ENCODE measurements at places on chromosomes 2 and 18. TPM values are rescaled to one million over a fixed set of nuclear protein-coding genes. Genes with fewer than 3 reads are reported as not detected.

DNA sequence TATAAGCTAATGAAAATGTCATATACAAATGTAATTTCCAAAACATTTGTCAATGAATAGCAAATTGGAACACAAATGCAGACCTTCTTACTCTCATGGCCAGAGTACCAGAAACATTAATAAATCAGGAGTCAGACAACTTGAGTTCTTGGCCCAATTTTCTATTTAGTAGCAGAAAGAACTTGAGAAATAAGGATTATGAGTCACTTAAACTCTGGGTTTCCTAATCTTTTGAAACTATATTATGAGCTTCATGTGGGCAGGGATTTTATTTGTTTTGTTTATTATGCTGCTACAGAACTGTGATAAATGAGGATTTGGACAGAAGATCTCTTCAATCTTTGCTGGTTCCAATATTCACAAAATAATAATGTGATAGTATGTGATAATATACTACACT lies 686.7 kb downstream of the NR4A2 start:
- no peak overlapping the region for H3K27ac ChIP-seq
- H3K4me3 ChIP-seq = no peak overlapping the region
- no peaks in the 10 kb centered on the region for H3K4me1 ChIP-seq
- DNase-seq = no peak
- no peaks in the 10 kb centered on the region for H3K36me3 ChIP-seq

GRCh38 chr2:7270011-7270431 lies 352.8 kb downstream of the RNF144A start:
- no peak overlapping the region for H3K27ac ChIP-seq
- no peak overlapping the region for H3K4me3 ChIP-seq
- H3K4me1 ChIP-seq = no peaks in the 10 kb centered on the region

- peaks cover 3% of the 10 kb centered on the region for H3K36me3 ChIP-seq
- peaks cover 12% of the 10 kb centered on the region for H3K27me3 ChIP-seq
Measured at GRCh38 chr2:28565033-28565432, 69.2 kb downstream of the PLB1 start.

ROCK2 gene
- total RNA-seq = 15.3 TPM

DNA sequence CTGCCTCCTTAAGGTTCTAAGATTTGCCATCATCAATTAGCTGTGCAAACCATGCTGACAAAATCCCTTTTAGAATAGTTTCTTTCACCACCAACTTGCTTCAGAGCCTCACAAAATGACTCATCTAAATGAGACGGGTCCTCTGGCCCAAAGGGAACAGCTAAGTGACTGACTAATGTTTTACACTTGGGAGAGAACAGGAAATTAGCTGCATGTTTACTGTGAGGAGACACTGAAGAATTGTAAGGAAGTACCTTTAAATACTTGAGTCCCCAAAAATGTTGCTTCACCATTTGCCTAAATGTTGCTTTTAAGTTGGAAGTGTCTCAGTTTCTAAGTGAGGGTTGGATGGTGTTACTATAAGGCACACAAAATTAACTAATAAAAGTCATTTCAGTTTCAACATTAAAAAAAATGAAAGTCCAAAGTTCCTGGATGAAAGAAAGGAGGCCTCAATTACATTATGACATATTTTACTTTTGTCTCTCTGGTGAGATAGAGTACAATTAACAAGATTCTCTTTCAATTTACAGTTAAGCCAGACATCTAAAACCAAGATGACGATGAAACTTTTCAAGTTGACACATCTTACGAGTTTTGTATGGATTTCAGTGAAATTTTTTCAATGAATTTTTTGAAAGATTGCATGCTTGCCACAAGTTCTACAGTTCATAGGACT lies 229.1 kb upstream of the FN1 start:
- H3K4me3 ChIP-seq = no peak overlapping the region
- H3K36me3 ChIP-seq = no peaks in the 10 kb centered on the region
- no peaks in the 10 kb centered on the region for H3K27me3 ChIP-seq

CRYGC gene
- not detected for total RNA-seq

DNA sequence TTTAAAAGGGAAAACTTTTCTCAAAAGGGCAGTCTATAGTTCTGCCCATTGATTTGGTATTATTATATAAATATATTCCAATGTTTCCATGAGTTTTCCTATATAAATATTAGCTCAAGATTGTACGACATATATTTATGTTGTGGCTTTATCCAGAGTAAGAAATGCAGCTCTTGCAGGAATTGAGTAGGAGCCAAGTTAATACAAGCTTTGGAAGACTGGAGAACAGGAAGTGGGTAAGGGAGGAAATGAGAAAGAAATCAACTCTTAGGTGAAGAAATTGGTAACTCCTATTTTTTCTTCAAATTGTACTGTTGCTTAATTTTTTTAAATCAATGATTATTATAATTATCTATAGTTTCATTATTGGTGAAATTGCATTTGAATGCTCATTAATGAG lies 105.4 kb upstream of the FAM117B start:
- no peak for DNase-seq
- peaks cover 10% of the 10 kb centered on the region for H3K4me1 ChIP-seq
- H3K36me3 ChIP-seq = peaks cover 4% of the 10 kb centered on the region
- no peak overlapping the region for H3K4me3 ChIP-seq

GRCh38 chr18:72984290-72984689 lies 116.5 kb upstream of the NETO1 start:
- no peaks in the 10 kb centered on the region for H3K4me1 ChIP-seq
- no peak for DNase-seq
- no peaks in the 10 kb centered on the region for H3K27me3 ChIP-seq
- no peak overlapping the region for H3K27ac ChIP-seq

- H3K27me3 ChIP-seq = peaks cover 5% of the 10 kb centered on the region
- H3K36me3 ChIP-seq = no peaks in the 10 kb centered on the region
- no peak overlapping the region for H3K4me3 ChIP-seq
- no peak for DNase-seq
Measured at GRCh38 chr18:68394705-68395104, 320.2 kb downstream of the TMX3 start.

DNA sequence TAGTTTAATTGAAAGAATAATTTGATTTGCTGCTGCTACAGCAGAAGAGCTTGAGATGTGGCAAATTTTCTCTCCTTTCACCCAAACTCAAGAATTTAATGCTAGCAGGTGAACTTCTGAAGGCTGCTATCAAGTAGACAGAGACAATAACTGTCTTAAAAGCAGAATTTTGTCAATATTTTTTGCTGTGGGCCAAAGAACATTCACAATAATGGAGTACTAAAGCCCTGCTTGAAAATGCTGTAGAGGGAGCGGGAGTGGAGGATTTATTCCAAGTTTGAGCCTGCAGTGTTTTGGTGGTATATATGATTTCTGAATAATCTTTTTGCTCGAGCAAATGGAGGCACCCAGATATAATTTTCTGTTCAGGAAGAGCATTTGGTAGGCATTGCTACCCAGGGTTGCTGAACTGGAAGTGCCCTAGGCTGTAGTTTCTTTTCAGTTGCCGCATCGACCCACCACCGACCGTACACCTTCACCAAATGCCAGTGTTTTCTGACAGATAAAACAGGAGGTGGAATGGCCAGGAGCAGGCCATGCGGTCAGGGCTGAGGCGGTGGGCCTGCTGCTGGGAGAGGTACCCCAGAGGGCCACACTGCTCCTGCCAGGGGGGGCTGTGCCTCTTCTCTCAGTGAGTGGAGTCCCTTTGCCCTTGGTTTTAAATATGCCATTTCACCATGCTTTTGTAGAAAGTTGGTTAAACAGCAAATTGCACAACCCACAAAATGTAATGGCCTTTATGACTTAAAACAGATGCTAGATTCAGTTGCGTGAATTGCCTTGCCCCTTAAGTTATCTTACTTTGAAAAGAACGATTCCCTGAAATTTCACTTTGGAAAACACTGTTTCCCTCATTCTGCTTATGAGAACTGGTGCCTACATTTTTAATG lies 36.4 kb downstream of the TSHZ1 start:
- peaks cover 4% of the 10 kb centered on the region for H3K36me3 ChIP-seq
- peak; percentile 45 for DNase-seq
- H3K27me3 ChIP-seq = no peaks in the 10 kb centered on the region
- peaks cover 38% of the 10 kb centered on the region for H3K4me1 ChIP-seq

GRCh38 chr2:197081294-197081693 lies 154.8 kb upstream of the PGAP1 start:
- H3K4me1 ChIP-seq = peaks cover 2% of the 10 kb centered on the region
- no peak for DNase-seq
- H3K27ac ChIP-seq = no peak overlapping the region
- no peak overlapping the region for H3K4me3 ChIP-seq
- peaks cover 74% of the 10 kb centered on the region for H3K36me3 ChIP-seq

GRCh38 chr18:25256439-25256838 lies 95.5 kb downstream of the ZNF521 start:
- DNase-seq = no peak
- no peaks in the 10 kb centered on the region for H3K4me1 ChIP-seq
- H3K4me3 ChIP-seq = no peak overlapping the region

DNA sequence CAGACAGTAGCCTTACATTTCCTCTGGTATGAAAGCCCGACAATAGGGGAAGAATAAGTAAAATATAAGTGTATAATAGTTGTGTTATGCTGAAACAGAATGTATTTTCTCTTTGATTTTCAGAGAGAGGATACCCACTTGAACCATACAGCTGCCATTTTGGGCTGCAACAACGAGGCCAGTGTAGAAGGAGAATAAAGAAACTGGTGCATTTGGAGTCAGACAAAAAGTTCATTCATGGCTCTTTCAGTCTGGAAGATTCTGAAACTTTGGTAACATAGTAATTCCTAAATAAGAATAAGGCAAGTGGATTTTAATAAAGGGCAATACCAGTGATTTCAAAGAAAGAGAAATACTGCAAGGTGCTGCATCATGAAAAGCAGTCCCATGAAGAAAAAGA lies 610.9 kb downstream of the LRP1B start:
- H3K27me3 ChIP-seq = no peaks in the 10 kb centered on the region
- H3K27ac ChIP-seq = no peak overlapping the region
- no peaks in the 10 kb centered on the region for H3K4me1 ChIP-seq
- H3K36me3 ChIP-seq = no peaks in the 10 kb centered on the region
- no peak overlapping the region for H3K4me3 ChIP-seq

PPP1R1C gene
- not detected for total RNA-seq

DNA sequence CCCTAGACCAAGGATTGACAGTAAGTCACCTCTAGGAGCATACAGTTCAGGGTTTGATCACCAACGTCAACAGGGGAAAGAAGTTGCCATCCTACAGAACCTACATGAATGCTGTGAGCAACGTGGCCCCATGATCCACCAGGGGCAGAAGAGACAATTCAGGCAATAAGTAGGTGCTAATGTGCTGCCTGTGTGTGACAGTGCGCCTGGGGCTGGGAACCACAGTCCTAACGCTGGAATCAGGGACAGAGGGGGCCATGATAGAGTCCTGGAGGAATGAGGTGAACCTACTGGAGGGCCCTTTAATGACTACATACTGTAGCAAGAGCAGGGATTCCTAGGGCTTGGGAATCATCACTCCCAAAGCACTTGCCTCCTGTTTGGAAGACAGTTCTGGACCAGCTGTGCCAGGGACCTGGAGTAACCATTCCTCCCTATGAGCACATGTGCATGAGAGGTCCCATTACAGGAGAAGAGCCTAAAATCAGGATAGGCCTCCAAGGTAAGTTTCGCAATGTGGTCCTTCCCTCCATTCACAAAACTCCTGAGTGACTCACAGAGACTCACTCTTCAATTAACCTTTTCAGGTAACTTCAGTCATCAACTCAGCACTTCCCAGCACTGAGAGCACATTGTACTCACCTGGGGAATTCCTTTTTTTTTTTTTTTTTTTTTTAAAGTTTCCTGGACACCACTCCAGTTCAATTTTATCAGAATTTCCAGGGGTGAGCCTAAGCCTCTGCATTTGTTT lies 214.0 kb downstream of the TMEM163 start:
- no peak overlapping the region for H3K27ac ChIP-seq
- no peaks in the 10 kb centered on the region for H3K4me1 ChIP-seq
- H3K27me3 ChIP-seq = peaks cover 17% of the 10 kb centered on the region
- DNase-seq = no peak
- H3K36me3 ChIP-seq = no peaks in the 10 kb centered on the region

ELOA2 gene
- total RNA-seq = not detected

ALPG gene
- total RNA-seq = not detected

- no peak overlapping the region for H3K27ac ChIP-seq
- H3K36me3 ChIP-seq = no peaks in the 10 kb centered on the region
- H3K27me3 ChIP-seq = no peaks in the 10 kb centered on the region
- no peak overlapping the region for H3K4me3 ChIP-seq
- no peak for DNase-seq
Measured at GRCh38 chr2:187716301-187716700, 162.1 kb upstream of the TFPI start.

DNA sequence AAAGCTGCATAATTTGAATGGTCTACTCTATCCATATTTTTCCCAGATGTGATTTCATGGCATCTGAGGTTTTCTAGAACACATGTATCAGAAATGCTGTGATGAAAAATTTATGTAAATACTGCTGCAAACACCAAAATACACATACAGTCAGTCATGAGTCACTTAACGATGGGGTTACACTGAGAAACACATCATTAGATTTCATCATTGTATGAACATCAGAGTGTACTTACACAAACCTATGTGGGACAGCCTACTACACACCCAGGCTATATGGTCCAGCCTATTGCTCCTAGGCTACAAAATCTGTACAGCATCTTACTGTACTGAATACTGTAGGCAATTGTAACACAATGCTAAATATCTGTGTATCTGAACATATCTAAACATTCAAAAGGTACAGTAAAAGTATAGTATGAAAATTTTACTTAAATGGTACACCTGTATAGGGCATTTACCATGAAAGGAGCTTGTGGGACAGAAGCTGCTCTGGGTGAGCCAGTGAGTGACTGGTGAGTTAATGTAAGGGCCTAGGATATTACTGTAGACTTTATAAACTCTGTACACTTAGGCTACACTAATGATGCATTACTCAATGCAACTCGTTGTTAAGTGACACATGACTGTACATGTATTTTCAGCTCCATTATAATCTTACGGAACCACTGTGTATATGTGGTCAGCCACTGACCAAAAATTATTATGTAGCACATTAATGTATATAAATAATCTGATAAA lies 33.5 kb downstream of the PNO1 start:
- peaks cover 2% of the 10 kb centered on the region for H3K36me3 ChIP-seq
- H3K27ac ChIP-seq = no peak overlapping the region
- no peak overlapping the region for H3K4me3 ChIP-seq
- no peaks in the 10 kb centered on the region for H3K27me3 ChIP-seq
- H3K4me1 ChIP-seq = peaks cover 13% of the 10 kb centered on the region

Measured in activated naive CD8-positive, alpha-beta T cell treated with anti-CD3 and anti-CD28 coated beads, Interleukin-2, amount 10 ng/mL, durations not matched to agents 7 days and 5 days (primary cell).